Stimulated activated CD8-positive, alpha-beta memory T cell treated with anti-CD3 and anti-CD28 coated beads, Interleukin-2, amount 100 ng/mL, for 48 hours (primary cell): ENCODE measurements at places on chromosomes 6 and 20.
A peak's percentile ranks its signal among the peaks of the same experiment; 100 is the strongest.

- no peak for DNase-seq
Observed at GRCh38 chr6:17336425-17336824, 55.3 kb downstream of the RBM24 start.

GRCh38 chr6:113258771-113259170 lies 598.4 kb upstream of the MARCKS start:
- no peak for DNase-seq

DNA sequence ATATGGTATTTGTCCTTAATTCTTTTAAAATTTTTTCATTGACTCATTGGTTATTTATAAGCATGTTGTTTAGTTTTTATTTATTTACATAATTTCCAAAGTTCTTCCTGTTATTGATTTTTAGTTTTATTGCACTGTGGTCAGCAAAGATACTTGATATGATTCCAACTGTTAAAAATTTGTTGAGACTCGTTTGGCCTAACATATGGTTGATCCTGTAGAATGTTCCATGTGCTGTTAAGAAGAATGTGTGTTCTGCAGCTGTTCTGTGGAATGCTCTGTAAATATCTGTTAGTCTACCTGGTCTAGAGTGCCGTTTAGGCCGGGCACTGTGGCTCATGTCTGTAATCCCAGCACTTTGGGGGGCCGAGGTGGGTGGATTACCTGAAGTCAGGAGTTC lies 197.7 kb downstream of the CD109 start:
- no peak for DNase-seq

DNA sequence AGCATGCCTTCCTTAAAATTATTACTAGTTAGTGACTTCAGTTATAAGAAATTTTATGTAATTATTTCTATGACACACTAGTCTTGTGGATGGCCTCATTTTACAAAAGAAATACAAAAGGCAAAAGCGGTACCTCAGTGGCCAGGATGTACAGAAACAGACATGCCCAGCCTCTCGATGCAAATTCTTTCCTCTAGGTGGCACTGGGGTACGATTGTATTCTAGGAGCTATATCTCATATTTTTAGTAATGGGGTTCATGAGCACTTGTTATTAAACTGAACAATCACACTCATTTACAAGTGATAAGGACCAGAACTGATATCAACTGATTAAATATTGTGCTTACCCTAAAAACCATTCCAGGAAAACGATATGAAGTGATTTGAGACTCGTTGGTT lies 59.8 kb downstream of the SOD2 start:
- no peak for DNase-seq

- no peak for DNase-seq
Observed at GRCh38 chr6:150368762-150369161, at the start of gene IYD. TSS of gene IYD (plus strand) at chr6:150369012. CDS start at chr6:150369032, 20 bp downstream.

GRCh38 chr20:35992713-35993335 lies 24.4 kb downstream of the CNBD2 start:
- peak; percentile 10 for DNase-seq

DNA sequence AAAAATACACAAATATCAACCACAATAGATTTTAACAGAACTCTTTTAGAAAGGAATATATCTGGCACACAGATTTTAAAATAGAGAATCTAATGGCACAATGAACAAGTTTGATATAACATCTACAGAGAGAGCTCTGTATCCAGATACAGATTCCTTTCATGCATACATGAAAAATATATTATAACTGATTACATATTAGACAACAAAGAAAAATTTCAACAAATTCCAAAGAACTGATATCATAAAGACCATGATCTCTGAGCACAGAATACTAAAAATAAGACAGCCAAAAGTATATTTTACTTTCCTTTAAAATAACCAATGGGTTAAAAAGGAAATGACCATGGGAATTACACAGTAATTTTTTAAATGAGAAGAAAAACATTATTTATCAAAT lies 74.1 kb upstream of the MAP7 start:
- no peak for DNase-seq

GRCh38 chr6:73866305-73866704 lies 170.3 kb downstream of the CD109 start:
- no peak for DNase-seq

- DNase-seq: no peak
Observed at GRCh38 chr6:32177183-32177787, 920 bp upstream of the RNF5 start.

- DNase-seq: no peak
Observed at GRCh38 chr6:43762410-43762768, 7.6 kb upstream of the VEGFA start.

- no peak for DNase-seq
Observed at GRCh38 chr6:12472601-12473038, 182.5 kb downstream of the EDN1 start.

- DNase-seq: no peak
Observed at GRCh38 chr6:3669916-3670315, 81.6 kb downstream of the PXDC1 start.

GRCh38 chr20:57211406-57211805 lies 55.0 kb downstream of the BMP7 start:
- DNase-seq: no peak

- no peak for DNase-seq
Observed at GRCh38 chr20:60838297-60838696, 413.8 kb upstream of the CDH4 start.

DNA sequence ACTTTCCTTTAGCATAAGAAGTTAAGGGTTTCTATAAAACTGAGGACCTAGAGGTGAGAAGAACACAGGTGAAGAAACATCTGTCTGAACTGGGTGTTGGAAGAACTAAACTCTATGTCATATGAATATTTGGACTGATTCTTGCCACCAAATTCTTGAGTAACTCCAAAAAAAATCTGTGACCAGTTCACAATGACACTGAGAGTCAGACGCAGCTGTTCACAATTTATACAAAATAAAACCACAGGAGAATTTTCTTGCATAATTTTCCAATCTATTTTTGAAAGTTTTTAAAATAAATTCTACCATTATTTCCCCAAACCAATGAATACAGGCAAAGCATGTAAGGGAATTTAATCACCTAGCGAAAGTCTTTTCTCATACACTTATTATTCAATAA lies 148.1 kb upstream of the TCF21 start:
- no peak for DNase-seq

DNA sequence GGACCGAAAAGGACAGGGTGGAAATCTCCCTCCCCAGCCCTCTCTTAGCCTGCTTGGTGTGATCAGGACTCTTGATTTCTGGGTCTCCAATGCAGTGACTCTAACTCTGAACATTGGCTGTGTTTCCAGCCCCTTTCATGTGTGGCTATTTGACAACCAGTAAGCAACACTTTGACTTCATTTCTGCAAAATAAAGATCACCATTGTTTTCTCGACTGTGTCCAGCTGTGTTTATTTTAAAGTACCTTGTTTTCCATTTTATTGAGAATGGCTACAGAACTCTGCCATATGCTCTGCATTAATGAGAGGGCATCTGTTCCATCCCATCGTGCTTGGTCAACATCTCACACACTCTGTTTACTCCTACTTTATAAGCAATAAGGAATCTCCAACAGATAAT lies 60.9 kb upstream of the TAGAP start:
- no peak for DNase-seq

GRCh38 chr20:1651268-1652058 lies 6.1 kb downstream of the SIRPG start:
- DNase-seq: no peak

DNA sequence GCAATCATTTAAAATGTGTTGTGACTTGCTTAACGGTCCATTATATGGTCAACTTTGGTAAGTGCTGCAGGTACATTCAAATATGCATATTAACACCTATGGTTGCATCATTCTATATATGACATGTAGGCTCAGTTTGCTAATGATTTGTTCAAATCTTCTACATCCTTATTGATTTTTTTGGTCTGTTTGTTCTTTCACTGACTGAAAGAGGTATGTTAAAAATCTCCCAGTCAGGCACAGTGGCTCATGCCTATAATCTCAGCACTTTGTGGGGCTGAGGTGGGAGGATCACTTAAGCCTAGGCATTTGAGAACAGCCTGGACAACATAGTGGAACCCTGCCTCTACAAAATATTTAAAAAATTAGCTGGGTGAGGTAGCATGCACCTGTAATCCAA lies 29.2 kb downstream of the PIGU start:
- no peak for DNase-seq

- peak; percentile 30 for DNase-seq
Observed at GRCh38 chr6:35258858-35259193, 709 bp upstream of the ZNF76 start.

GRCh38 chr6:47727391-47727790 lies 29.0 kb downstream of the ADGRF4 start:
- no peak for DNase-seq

DNA sequence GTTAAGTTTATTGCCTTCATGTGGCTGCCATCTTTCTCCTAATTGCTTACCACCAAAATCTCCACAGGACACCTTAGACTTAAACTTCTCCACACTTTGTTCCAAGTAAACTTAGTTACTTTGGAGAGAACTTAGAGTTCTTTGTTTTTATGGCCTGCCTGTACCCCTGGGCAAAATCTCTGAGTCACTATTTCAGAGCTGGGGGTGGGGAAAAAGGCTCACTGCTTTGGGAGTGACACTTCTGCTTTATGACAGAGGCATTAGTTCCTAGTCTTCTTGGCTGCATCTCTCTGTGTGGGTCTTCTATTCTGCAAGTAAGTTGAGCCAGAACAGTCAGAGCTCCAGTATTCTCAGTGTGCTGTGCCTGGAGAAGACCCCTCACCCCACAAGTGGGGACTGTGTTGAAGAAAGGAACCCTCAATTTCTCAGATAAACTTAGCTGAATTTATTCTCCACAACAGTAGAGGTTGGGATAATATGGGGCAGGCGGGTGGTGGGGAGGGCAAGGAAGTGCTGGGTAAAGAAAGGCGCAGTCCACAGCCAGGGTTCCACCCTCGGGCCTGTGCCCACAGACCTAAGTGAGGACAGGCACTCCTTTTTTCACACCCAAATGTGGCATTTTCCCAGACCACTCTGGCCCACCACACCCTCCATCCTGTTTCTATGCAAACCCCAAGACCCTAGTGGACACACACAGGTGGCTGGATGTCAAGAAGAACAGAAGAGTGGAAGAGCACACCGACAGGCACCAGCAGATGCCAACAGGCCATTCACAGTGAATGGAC lies 636.6 kb upstream of the MAN1A1 start:
- DNase-seq: no peak

DNA sequence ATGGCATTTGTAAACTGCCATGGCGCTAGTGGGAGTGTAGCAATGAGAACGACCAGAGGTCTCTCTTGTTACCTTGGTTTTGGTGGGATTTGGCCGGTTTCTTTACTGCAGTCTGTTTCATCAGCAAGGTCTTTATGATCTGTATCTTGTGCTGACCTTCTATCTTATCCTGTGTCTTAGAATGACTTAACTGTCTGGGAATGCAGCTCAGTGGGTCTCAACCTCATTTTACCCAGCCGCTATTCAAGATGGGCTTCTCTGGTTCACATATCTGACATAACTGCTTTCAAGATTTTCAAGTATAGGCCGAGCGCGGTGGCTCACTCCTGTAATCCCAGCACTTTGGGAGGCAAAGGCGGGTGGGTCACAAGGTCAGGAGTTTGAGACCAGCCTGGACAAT lies 1.9 kb upstream of the SFT2D1 start:
- no peak for DNase-seq

DNA sequence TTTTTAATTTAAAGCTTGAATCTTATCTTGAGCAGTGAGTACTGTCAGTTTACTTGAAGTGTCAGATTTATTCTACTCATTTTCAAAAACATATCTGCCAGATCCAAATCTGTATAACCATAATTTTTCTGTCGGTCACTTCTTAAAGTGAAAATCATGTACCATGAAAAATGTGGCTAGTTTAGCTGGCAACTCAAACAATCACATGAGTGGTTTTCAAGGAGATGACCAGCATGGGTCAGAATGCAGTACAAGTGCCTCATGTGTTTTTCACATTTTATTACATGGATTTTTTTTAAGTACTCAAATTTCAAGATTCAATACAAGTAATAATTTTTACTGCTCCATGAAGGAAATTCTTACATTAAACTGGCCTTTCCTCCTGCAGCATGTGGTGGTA lies 11.0 kb upstream of the SAMD5 start:
- no peak for DNase-seq

DNA sequence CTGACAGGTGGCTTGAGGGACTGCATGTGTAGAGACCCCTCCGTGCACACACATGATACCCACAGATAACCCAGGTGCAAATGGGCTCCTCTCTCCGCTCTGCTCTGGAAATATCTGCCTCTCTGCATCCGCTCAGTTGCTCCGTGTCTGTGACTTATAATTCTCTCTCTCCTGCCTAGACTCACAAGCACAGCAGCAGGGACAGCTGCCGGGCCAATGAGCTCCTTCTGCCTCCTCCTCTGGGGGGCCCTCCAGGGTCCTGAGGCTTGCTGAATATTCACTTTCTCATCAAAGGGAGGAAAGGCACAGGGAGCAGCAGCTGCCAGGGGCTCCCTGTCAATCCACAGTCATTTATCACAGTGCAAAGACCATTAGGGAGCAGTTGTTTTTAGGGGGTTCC lies 24.1 kb downstream of the LRFN2 start:
- no peak for DNase-seq

DNA sequence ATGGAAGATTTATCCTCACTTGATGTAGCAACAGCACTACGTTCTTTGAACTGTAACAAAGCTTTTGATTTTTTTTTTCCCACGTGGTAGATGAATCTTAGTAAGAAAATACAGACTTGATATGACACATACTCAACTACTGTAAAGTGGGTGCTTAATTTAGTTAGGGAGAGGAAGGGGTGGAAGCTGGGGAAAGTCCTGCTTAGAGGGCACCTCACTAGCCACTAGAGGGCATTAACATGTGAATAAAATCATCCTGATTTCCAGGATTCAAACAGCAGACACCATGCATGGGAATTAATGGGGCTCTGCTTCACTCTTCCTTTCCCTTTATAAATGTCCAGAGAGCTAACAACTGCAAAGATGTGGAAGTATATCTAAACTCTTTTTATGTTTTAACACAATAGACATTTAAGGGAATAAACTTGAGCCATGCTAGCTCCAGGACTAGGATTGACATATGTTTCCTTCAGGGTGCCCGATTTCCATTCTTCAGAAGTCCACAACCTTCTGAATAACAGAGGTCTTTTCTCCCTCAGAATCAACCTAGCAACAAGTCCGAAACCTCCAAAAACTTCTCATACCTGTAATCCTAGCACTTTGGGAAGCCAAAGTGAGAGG lies 250.1 kb downstream of the ATXN1 start:
- DNase-seq: no peak

- no peak for DNase-seq
Observed at GRCh38 chr6:33815854-33816253, 12.1 kb upstream of the MLN start.

GRCh38 chr6:143215363-143215762 lies 154.7 kb downstream of the AIG1 start:
- no peak for DNase-seq

DNA sequence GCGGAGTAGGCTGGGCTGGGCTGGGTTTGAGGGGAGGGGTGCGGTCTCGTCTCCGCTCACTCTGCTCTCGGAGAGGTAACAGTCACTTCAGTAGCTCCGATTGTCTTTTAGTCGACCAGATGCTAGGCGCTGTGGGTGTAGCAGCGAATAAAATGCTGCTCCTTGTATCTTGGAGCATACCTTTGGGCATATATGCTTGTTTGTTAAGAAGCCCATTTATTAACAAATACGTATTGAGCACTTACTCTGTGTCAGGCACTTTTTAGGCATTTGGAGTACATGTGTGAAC lies 545 bp downstream of the ACTR5 start:
- no peak for DNase-seq

GRCh38 chr6:116557893-116558292 lies 4.3 kb downstream of the CALHM4 start:
- no peak for DNase-seq

- DNase-seq: peak; percentile 54
Observed at GRCh38 chr6:28258877-28259777, at the start of gene NKAPL. TSS of gene NKAPL (plus strand) at chr6:28259297. CDS start at chr6:28259372, 75 bp downstream.
